ENCODE measurements at places on chromosomes 1 and 21.

DNA sequence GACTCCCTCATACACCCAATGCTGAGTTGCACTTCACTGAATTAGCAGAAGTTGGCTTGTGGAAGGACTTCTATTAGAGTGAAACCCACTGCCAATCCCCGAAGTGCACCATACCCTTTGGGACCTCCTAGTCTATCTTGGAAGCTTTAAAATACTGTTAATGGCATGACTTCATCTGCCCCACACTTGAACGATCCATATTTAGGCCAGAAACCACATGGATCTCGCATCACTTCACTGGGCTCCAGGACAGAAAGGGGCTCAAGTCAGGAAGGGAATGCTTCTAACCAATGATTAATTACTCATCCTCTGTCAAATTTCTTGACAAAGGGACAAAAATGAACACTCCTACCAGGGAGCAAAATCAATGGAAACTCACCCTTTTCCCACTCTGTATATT lies 69.1 kb downstream of the BCAR3 start:
- no peak for DNase-seq

GRCh38 chr1:1438531-1439381 lies 3.3 kb downstream of the VWA1 start:
- peak; percentile 81 for DNase-seq

DNA sequence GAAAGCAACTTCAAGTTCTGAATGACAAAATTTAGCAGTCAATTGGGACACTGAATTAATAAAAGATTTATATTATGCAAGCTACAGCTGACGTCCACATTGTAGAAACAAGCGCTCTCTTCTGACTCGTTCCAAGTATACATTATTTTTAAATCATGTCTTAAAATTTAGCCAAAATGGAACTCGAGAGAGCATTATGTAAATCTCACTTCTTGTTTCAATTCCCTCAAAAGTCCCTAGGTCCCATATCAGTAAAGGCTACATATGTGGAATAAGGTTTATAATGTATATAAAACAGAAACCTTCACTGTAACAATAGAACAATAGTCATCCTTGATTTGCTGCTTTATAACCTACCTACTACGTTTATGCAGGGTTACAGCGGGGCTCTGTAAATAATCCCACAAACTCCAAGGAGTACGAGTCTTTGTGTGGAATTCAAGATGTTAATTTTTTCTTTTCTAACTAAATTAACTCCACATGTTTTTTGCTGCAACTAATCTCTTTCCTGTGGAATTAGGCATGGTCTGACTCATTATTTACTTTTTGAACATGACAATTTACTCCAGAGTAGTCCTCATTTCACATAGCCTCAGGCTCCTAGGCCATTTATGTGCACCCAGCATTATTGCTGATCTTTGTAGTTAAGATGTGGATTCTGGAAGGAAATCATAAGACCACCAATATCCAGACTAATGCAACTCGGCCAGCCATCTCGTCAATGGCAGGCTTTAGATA lies 785.1 kb downstream of the LTN1 start:
- DNase-seq, result peak; percentile 78

DNA sequence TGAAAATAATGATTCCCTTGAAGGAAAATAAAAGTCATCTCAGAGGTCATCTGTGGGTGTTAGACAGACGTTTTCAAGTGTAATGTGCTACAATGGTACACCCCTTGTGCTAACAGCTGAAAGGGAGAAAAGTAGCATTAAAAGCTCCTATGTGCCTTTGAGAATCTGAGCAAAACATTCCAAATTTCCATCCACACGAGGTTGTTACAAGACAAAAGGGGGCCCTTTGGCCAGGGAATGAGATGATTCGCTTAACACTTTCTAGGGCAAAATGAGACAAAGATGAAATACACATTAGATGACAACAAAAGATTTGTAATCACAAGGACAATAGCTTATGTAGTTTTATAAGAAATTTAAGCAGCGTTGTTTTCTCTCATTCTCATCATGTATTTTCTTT lies 303.6 kb downstream of the LMX1A start:
- peak; percentile 65 for DNase-seq

GRCh38 chr1:218339267-218339831 lies 5.8 kb upstream of the TGFB2 start:
- DNase-seq, result peak; percentile 72

GRCh38 chr1:219938706-219939105 lies 10.3 kb upstream of the SLC30A10 start:
- no peak for DNase-seq

DNA sequence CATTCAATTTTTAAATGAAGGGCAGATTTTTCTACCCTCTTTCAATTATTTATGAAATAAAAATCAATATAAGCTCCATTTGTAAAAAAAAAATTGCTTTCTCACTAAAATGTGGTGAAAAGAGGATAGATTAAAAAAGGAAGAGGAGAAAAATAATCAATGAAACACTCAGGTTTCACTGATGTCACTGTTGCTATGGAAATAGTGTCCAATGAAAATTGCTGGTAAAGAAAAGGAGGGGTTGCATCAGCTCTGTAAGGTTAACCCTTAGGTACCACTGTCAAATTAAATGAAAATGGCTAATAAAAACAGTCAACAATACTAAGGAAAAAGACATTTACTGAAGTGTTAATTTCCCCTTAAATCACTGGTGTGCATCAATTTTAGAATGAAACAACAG lies 91.6 kb upstream of the TTC39A start:
- peak; percentile 80 for DNase-seq

DNA sequence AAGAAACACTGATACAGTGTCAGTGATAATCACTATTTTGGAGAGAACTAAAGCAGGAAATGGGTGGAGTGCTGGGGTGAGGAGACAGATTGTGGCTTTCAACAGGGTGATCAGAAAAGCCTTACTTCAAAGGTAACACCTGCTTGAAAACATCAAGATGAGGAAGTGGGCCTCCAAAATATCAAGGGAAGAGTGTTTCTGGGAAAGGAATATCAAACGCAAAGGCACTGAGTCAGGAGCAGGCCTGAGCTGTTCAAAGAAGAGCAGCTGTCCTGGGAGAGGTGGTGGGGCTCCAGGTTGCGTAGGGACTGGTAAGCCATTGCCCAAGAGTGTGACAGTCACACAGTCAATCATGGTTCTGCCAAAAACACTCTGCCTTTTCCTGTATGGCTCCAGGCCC lies 47.1 kb upstream of the ATP1A1 start:
- no peak for DNase-seq

DNA sequence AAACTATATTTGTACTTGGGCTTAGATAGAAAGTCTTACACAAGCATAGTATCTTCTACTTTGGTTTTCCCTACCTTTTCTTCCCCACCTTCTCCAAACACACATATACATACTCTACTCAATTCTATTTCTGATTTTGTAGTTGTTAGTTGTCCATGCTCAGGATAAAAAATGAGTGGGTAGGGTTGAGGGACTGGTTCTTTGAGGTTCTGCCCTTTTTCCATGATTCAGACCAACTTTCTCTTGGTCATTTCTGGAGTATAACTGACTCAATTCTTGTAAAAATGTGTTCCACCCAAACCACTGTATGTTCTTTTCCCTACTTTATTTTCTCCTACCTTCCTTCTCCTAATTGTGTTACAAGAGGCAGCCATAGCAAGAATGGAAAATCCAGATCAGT lies 3.3 kb downstream of the CFAP126 start:
- no peak for DNase-seq

GRCh38 chr1:226305184-226305583 lies 3.8 kb downstream of the LIN9 start:
- DNase-seq, result no peak

DNA sequence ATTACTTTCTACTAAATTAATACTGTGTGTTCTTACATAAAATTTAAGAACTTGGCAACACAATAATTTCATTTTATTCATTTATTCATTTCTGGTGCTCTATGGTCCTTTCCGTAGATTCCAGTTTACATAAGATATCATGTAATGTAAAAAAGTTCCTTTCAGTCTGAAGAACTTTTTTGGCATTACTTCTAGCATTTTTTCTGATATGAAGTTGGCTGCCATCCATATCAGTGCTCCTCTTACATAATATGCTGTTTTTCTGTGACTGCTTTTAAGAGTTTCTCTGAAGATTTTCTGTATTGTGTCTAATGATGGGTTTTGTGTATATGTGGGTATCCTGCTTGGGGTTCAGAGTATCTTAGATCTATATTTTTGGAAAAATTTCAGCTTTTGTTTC lies 34.8 kb downstream of the LIN9 start:
- DNase-seq, result no peak

- DNase-seq, result no peak
These were observed 8.4 kb upstream of the CCDC27 start for GRCh38 chr1:3743826-3744225.

- DNase-seq, result no peak
These were observed 2.8 kb downstream of the HES4 start for GRCh38 chr1:996851-997712.

DNA sequence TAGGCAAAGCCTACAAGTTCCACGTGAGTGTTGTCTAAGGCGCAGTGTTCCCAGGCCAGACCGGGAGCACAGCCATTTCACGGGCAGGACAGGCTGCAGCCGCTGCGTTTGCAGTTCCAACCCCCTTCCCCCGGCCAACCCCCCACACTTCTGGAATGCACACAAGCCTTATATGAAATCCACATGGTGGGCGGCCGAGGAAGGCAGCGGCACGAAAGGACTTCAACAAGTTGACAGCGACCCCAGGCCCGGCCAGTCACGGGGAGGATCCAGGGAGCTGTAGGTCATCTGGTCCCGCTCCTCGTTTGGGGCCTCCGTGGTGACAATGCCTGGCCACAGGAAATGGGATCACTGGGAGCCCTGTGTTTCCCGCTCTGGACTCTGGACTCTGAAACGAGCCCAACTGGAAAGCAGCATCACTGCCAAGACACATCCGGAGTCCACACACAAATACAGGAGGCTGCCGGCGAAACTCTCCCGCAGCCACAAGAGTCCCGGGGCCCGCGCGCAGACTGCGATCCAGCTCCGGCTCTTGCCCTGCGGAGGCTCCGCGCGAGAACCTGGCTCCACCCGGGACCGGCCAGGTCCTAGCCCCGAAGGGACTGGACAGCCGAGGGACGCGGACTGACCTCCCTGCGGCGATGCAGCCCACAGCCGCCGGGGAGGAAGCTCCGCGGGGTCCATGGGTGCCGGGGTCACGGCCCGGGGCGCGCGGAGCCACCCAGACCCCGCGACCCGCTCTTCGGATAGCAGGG lies 794 bp downstream of the NID1 start:
- DNase-seq, result peak; percentile 95

DNA sequence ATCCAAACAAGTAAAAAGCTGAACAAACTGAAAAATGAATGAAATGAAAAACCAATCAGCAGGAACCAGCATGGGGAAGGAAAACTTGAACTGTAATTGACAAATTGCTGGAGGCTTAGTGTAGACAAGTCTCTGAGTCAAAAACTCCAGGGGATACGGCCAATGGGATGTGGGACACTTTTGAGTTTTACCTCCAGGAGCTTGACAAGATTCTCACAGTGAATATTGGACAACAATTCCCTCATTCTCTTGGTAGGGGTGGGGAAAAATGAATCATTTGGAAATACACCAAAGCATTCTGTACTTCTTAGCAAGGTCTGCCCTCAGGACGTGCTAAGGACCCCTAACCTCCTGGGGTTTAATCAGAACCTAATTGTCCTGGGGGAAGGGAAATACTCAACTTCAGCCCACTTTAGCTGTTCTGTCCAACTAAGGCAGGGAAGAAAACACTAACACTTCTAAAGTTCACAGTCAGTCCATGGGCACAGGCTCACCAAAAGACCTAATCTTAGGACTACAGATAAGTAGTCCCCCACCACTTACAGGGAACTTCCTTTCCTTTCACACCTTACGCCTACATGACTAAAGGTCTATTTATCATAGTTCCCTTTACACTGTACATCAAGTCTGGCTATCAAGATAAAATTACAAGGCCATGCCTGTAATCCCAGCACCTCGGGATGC lies 60.7 kb upstream of the CDC42BPA start:
- DNase-seq, result no peak

DNA sequence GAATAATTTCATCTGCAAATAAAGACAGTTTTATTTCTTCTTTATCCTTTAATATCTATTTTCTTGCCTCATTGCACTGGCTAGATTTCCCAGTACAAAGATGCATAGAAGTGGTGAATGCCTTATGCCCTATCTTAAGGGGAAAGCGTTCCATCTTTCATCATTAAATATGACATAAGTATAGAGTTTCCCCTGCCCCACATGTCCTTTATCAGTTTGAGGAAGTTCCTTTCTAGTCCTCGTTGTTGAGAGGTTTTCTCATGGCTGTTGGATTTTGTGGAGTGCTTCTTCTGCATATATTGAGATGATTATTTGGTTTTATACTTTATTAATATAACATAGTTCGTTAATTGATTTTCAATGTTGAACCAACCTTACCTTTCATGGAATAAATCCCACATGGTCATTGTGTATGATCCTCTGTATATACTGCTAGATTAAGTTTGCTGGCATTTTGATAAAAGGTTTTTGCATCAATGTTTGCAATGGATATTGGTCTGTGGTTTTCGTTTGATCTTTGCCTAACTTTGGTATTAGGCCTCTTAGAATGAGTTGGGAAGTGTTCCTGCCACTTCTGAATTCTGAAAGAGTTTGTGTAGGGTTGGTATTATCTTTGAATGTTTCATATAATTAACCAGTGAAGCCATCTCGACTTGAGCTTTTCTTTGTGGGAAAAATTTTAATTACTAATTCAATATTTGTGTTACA lies 15.6 kb downstream of the PRKACB start:
- no peak for DNase-seq

DNA sequence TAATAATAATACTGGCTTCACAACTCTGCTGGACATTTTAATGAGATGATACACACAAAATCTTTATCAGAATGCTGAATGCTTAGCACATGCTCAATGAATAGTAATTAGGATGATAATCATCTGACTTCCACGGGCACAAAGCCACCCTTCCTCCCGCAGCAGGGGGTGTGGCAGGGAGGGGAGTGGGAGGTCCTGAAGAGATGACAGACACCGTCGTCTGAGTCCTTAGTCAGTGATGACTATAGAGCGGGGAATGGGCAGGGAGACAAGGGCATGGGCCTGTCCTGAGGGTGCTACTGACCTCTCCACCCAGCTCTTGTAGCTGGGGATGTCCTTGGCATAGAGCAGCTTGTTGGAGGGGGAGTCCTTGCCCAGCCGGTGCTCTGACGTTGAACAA lies 117.6 kb upstream of the CD34 start:
- DNase-seq, result no peak

- DNase-seq, result no peak
These were observed 19.2 kb downstream of the CD247 start for GRCh38 chr1:167499106-167499505.

GRCh38 chr1:154867841-154868605 lies 2.1 kb downstream of the KCNN3 start:
- peak; percentile 48 for DNase-seq
